Inflammatory macrophage treated with lipopolysaccharide for 1 hour (primary cell): ENCODE measurements at places on chromosomes 4 and X.

DNA sequence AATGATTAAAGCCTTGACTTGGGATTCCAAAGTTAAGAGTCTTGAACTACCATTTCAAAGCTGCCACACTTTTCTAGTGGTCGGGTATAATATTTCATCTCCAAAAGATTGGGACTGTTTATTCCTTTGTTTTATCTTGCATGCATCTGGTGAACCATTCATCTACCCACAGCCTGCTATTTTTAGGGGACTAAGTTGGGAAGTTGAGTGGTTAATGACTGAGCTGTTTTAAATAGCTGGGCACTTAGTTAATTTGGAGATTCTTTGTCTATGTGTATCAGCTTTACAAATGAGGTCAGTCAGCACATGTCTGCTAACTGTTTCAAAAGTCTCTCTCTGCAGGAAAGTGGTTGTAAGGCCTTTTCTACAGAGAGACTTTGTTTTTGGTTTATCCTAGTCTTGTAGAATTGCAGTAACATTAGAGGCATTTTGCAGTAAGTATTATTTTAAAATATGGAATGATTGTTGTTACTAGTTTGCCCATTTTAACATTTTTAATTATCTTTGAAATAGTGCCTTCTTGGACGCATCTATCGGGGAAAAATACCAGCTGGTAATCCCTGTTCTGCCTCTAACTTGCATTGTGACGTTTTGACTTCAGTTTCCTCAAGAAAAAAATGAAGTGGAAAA lies 8.2 kb downstream of the BMP2K start:
- DNase-seq: peak; percentile 19

GRCh38 chr4:8913858-8914460 lies 42.3 kb upstream of the HMX1 start:
- DNase-seq: no peak

DNA sequence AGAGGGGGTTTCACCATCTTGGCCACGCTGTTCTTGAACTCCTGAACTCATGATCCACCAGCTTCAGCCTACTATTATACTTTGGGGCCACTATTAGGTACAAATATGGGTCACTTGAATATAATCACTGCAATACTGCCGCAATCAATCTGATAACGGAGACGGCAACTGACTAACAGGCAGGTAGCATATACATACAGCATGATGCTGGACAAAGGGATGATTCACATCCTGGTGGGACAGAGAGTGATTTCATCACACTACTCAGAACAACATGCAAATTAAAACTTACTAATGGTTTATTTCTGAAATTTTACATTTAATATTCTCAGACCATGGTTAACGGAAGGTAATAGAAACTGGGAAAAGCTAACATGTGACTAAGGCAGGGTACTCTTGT lies 10.9 kb downstream of the LRBA start:
- DNase-seq: no peak

GRCh38 chr4:151408380-151408629 lies 671 bp upstream of the FHIP1A start:
- DNase-seq: no peak

GRCh38 chr4:78591404-78591803 lies 39.8 kb downstream of the ANXA3 start:
- DNase-seq: no peak

GRCh38 chrX:42432552-42432951 lies 345.4 kb downstream of the PPP1R2C start:
- DNase-seq: no peak

- DNase-seq: no peak
Measured at GRCh38 chr4:29277381-29277780, 1442.8 kb upstream of the PCDH7 start.

- DNase-seq: no peak
Measured at GRCh38 chrX:47648376-47648775, 2.0 kb downstream of the ELK1 start.

DNA sequence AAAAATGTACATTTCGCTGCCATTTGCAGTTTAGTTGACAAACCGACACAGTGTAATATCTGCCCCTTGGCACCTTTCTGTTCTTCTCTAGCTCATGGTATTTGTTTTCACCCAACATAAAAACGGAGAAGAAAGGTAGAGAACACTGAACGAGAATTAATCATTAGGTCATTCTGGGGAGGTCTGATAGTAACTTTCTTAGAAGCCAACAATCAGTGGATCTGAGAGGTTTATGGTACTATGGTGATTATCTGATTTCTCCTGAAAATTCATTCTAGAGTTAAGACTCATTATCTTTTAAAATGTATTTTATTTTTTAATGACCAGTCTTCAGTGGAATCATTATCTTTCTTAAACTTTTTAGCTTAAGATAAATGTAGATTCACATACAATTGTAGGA lies 8.5 kb downstream of the RAPGEF2 start:
- no peak for DNase-seq
